GM12891 (cell line): ENCODE measurements at places on chromosomes 6 and 20.

DNA sequence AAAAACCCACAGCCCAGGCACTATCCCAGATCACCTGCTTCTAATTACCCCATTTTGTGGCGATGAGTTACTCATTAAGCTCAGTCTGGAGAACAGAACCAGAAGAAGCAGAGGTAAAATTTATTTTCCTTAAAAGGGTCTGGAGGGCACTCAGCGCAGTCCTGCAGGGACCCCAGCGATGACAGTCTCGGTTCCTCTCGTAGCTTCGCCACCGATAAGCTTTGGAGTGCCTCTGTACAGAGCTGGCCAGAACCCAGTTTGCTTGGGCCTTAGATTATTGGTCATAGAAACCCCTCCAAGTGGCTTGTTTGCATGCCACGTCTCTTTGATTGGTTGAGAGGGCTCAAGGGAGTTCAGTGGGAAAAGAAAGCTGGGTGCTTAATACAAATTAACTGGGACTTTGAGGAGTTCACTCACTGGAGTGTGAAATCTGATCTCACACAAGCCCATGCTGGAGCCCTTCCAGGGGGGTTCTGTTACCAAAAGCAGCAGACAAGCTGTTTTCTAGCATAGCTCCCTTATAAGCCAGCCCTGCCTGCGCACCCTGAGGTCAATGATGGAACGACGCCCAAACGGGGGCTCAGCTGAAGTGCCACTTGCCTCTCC, 158.5 kb upstream of the ARID1B start:
- DNase-seq, result no peak

DNA sequence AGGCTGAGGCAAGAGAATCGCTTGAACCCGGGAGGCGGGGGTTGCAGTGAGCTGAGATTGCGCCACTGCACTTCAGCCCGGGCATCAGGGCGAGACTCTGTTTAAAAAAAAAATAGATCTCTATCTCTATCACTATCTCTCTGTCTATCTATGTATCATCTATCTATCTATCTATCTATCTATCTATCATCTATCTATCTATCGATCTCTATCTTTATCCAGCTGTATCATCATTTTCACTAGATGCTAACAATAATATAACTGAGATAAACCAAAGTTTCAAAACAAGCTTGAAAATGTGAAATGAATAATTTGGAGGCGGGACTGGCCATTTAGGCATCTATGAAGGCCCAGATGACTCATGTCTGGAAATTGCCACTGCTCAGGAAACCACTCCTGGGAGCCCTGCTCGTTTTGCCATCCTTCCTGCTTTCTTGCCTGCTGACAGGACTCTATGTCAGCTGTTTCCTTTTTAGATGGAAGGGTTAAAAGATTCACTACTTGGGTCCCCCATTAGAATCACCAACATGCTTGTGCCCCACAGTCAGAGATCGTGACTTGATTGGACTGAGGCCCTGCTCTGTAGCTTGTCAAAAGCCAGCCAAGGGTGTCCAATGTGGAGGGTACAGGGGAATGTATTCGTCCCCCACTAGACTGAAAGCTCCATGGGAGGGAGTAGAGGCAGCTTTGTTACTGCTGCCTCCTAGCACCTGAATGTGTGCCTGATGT, 61.7 kb downstream of the UTRN start:
- no peak for DNase-seq

GRCh38 chr6:131951576-131952230, 531 bp upstream of the CCN2 start:
- DNase-seq, result no peak

GRCh38 chr6:71544906-71545305, 256.3 kb downstream of the OGFRL1 start:
- no peak for DNase-seq

DNA sequence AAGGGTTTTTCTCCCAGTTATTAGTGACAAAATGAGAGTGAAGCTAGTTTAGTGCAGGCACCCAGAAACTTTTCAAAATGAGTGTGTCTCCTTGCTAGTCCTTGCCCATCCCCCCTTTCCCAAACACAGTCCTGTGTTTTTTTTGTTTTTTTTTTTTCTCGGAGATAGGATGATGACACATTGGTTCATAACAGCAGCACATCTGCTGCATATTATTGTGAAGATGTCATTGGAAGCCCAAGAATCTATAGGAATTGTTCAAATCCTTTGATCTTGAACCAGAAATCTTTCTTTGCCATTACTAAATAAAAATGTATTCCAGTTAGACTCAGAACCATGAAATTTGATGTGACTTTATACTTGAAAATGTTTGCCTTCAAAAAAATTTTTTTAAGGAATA, 162.4 kb downstream of the FRK start:
- no peak for DNase-seq

DNA sequence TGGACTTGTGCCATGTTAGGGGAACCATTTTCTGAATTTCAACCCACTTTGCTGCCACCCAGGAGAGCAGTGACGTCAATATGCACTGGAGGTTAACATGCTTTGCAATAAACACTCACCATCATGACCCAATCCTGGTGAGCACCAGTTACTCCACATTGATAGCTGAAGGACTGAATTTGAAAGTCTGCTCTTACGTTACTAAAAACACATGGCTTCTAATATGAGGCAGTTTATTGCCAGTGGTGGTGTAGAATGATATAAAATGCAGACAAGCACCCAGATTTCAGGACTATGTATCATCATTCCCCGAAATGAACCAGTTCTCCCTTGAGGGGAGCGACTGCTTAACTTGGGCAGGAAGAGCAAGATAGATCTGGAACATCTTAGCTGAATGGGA, 23.8 kb downstream of the RFPL4B start:
- DNase-seq, result no peak

GRCh38 chr20:34915749-34916455, 39.5 kb downstream of the ACSS2 start:
- DNase-seq, result no peak

GRCh38 chr20:54172856-54173652, 732 bp downstream of the CYP24A1 start:
- no peak for DNase-seq

DNA sequence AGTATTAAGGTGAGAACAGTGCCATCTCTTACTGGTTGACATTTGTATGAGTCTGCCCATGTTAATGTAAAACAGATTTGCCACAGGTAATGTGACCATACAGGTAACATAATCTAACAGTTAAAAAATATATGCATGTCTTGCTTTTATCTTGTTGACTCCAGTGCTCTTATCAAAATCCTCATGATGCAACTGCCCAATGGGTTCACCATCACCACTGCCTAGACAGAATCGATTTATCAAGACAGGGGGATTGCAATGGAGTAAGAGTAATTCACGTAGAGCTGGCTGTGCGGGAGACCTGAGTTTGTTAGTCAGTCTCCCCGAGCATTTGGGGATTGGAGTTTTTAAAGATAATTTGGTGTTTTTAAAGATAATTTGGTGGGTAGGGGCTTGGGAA, 19.2 kb downstream of the SNX9 start:
- no peak for DNase-seq
